ENCODE measurements at places on chromosomes 1 and 21.

- no peak for DNase-seq
Observed at GRCh38 chr1:246517391-246517790, 10.3 kb upstream of the SMYD3 start.

- no peak for DNase-seq
Observed at GRCh38 chr1:43938383-43938782, 4.8 kb downstream of the ARTN start.

- no peak for DNase-seq
Observed at GRCh38 chr21:34590520-34590919, 24.4 kb downstream of the RCAN1 start.

DNA sequence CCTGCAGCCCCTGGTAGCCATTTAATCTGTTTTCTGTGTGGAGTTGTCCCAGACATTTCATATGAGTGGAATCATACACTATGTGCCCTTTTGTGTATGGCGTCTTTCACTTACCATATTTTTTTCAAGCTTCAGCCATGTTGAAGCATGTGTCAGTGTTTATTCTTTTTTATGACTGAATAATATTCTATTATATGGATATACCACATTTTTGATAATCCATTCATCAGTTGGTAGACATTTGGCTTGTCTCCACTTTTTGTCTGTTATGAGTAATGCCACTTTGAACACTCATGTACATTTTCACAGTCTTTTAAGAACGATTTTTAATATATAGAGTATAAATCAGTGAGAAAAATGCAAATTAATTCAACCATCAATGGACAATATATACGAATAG lies 44.7 kb downstream of the ATF6 start:
- DNase-seq: no peak

DNA sequence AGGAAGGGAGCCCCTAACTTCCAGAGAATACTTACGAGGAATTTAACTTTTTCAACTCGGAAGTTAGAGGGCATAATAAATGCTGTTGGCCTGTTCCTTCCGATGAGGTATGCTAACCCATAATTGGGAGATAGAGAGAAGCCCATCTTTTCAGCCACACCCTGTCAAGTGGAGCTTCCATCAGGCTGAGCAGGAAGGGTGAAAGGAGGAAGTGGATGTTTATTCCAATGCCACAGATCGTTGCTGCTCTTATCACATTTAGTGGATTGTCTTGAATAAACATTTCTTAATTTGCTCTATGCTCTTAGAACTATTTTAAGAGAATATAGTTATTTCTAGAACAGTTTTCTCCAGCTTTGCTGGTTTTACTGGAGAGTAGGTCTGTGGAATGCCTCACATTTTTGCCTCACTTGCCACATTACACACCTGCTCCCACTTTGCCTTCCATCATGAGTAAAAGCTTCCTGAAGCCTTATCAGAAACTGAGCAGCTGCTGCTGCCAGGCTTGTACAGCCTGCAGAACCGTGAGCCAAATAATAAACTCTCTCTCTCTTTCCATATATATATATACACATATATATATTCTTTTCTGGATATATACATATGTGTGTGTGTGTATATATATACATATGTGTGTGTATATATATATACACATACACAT lies 60.0 kb upstream of the RGS21 start:
- DNase-seq: no peak

GRCh38 chr1:212953321-212953720 lies 3.0 kb downstream of the VASH2 start:
- no peak for DNase-seq

DNA sequence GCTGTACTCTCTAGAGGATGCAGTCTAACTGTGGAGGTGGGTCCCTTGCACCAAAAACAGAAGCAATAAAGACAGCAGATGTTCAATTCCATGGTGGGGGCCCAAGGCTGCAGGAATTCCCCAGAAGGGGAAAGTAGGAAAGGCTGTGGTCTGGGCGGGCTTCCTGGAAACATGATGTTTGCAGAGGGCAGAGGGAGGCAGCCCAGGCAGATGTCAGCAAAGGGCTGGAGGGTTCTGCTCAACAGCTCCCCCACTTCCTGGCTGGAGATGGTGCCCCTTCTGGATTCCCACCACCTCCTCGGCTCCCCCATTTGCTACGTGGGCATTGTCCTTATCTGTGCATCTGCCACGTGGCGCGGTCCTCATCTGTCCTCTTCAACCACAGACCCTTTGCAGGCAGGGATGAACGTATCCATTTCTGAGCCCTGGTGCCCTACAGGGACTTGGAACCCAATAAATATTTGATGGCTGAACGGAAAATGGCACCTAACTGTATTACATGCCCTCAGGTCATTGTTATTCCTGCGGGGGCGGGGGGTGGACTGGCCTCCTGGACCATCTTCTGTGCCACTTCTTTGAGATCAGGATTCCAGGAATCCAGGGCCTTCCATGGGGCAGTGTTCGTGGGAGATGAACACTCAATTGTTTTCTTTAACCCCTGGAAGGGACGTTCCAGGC lies 8.4 kb upstream of the GUCA2B start:
- no peak for DNase-seq

GRCh38 chr1:56527548-56528302 lies 51.6 kb downstream of the PLPP3 start:
- DNase-seq: no peak

DNA sequence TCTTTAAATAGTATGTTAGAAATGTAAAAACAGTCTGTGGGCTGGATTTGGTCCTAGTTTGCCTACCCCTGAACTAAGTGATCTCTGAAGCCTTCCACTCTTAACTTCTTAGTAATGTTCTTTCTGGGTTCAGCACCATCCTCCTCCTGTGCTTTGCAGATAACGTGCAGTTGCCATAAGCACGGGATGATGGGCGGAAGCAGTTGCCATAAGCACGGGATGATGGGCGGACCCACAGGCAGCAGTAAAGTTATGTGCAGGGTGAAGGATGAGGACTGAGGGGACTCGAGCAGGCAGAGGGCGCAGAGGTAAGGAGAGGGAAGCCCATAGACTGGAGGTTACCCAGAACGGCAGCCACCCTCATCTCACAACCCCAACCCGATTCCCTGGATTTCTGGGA lies 25.6 kb downstream of the GPA33 start:
- no peak for DNase-seq

DNA sequence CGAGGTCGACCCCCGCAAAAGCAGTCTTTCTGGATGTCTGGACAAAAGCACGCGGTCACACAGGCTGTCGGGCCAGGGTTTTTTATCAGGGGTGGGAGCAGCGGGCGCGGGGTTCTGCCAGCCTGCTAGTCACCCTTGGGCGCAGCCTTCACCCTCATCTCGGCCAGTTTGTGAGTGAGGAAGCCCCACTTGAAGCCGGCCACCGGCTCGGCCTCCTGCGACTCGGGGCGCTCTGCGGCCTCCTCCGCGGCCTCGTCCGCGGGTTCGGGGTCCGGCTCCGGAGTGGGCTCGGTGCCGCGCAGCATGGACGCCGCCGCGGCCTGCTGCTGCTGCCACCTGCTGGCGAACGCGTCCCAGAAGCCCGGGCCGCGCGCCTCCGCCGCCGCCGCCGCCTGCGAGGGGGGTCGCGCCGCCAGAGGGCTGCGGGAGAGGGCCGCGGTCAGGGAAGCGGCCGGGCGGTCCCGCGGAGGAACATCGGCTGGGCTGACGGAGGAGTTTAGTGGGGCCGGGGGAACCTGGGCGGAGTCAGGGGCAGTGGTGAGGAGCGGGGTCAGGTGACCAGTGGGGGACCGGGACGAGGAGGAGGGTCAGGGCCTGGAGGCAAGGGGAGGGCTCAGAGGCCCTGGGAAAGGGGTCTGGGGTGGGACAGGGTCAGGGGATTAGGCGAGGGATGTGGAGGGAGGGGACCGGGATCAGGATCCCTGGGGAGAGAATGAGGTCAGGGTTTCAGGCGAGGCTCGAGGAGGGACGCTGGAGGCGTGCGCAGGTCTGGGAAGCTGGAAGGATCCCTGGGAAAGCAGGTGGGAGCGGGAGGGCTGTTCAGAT lies 4.5 kb downstream of the C1orf232 start:
- DNase-seq: peak; percentile 69

DNA sequence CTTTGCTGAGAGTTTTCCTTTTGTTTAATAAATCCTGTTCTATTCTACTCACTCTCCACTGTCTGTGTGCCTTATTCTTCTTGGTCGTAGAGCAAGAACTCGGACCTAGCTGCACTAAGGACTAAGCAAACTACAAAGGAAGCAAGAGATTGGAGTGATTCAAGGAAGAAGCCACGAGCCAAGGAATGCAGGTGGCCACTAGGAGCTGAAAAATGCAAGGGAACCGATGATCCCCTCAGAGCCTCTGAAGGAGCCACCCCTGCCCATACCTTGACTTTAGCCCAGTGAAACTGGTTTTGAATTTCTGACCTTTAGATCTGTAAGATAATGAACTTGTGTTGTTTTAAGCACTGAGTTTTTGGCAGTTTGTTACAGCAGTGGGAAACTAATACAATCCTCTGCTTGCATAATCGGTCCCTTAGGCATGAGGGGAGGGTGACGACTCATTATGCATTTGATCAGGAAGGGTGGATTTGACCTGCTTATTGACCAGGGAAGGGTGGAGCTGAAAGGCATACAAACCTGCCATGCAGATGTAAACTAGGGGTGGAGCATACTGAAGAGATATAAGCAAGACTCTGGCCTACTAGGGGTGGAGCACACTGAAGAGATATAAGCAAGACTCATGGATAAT lies 6.2 kb upstream of the CA6 start:
- DNase-seq: no peak

DNA sequence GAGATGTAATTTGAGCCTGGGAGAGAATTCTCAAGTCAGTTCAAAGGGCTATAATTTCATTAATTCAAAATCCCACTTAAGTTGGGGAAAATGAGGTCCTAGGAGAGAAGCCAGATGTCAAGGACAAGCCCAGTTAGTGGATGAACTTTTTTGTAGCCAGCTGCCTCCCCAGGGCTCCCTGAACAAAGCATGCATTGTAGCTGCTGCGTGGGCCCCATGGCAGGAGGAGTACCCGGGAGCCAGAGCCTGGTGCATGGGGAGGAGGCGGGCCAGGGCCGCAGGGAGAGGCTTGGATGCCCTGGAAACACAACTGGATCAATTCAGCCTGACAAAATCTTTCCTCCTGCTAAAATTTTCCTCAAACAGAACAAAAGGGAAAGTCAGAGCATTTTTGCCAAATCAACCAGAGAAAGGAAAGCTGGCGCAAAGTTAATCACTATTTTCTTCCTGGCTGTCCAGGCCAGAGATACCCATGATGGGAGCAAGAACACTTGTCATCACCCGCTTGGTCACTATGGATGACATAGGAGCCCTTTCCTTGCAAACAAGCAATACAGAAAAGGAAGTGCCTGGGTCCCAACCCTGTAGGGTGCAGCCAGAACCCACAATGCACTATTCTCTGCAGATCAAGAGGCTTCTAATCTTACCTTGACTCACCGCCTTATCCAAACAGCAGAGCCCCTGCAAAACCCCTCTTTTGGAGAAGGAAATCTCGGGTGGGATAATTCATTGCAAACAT lies 248.1 kb upstream of the RAB4A start:
- DNase-seq: no peak

DNA sequence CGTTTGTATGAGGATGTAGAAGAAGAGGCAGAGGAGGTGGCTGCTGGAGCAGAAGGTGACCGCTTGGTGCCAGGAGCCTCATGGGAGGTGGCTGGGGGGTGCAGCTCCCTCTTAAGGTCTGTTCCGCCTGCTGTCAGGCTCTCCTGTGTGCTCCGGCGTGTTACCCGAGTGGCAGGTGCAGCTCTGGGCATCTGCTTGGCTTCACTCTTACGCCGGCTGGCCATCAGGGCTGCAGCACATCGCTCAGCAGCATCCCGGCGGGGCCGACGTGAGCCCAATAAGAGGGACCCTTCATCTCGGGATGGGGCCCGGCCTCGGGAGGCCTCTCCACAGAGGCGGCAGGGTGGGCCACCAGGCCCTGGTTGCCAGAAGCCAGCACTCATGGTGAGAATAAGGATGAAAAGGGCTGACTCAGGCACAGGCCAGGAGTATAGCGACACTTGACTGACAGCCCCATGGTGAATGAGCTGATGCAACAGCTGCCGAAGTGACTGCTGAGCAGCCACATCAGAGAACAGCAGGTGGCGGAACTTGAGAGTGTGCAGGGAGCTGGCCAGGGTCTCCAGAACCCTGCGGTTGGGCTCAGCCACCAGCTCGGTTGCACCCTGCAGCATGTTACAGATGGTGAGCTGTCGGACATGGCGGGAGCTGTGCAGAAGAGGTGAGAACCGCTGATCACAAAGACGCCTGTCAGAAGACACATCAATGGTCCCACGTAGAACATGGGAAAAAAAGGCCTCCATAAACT lies 17.5 kb downstream of the LRRC41 start:
- DNase-seq: no peak

- no peak for DNase-seq
Observed at GRCh38 chr1:59445040-59445439, 148.1 kb downstream of the FGGY start.

- no peak for DNase-seq
Observed at GRCh38 chr1:66557157-66557556, 23.2 kb downstream of the SGIP1 start.
